ENCODE measurements at places on chromosomes 7 and 10.

GRCh38 chr7:44220358-44221112 is 19.8 kb downstream of the YKT6 start:
- no peak for DNase-seq

GRCh38 chr7:2843191-2843685 is 870 bp downstream of the GNA12 start:
- DNase-seq = no peak

DNA sequence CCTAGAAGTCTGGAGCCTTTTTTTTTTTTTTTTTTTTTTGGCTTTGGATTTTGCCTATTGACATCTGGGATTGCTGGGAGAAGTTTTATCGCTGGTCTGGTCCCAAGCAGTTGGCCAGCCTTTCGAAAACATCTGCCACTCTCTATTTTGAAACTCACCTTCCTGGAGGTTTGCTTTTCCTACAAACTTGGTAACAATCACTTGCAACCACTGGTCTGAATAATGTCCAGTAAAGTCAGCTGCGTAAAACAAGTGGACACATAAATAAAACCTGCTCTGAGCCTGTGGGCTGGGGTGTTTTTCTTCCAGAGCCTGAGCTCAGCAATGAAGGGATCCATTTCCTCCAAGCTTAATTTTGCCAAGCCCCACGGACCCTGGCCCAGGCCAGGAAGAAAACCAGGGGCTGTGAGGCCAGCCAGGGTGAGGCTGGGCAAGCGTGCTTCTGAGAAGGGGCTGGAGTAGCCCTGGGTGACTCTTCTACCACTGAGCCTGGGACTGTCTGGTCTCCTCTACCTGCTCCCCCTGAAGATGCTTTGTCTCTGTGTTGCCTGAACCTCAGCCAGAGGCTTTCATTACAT is 202.2 kb downstream of the GFRA1 start:
- DNase-seq = no peak

DNA sequence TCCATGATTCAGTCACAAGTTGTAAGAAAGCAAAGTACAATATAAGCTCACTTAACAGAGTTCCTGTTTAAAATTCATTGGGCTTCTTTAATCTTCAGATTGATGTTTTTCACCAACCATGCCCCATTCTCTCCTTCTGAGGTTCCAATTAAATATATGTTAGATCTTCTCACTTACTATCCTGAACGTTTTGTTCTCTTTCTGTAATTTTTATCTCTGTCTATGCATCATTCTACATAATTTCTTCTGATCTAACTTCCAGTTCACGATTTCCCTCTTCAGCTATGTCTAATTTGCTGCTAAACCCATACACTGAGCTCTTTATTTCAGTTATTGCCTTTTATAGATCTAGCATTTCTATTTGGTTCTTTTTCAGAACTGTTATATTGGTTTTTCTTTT is 28.0 kb upstream of the SPOCK2 start:
- no peak for DNase-seq

GRCh38 chr7:94323844-94324243 is 70.9 kb upstream of the COL1A2 start:
- no peak for DNase-seq

GRCh38 chr10:69181433-69181832 is 1.4 kb downstream of the SUPV3L1 start:
- DNase-seq = no peak

Measured in activated CD4-positive, alpha-beta T cell treated with anti-CD3 and anti-CD28 coated beads, Interleukin-2, Interleukin-4, amounts not matched to agents 100 ng/mL and 50 ng/mL, durations not matched to agents 16 hours and 8 hours (primary cell).